Aortic smooth muscle cell (primary cell): ENCODE measurements at places on chromosomes 4 and X. TPM values are rescaled to one million over a fixed set of nuclear protein-coding genes. Genes with fewer than 3 reads are reported as not detected.

The GNRHR gene
- not detected in 2 replicates for total RNA-seq

The TMEM31 gene
- total RNA-seq, result not detected in 2 replicates

The HPSE gene
- 0.62 and 2.5 TPM in 2 replicates for total RNA-seq

The PABPC1L2A gene
- total RNA-seq, result not detected in 2 replicates

The PABPC4L gene
- total RNA-seq, result 0.13 and 0.56 TPM in 2 replicates

The RS1 gene
- total RNA-seq, result not detected in 2 replicates

The DACH2 gene
- not detected in 2 replicates for total RNA-seq
